CD8-positive, alpha-beta memory T cell (primary cell): ENCODE measurements at places on chromosomes 3 and 15.
A peak's percentile ranks its signal among the peaks of the same experiment; 100 is the strongest.

DNA sequence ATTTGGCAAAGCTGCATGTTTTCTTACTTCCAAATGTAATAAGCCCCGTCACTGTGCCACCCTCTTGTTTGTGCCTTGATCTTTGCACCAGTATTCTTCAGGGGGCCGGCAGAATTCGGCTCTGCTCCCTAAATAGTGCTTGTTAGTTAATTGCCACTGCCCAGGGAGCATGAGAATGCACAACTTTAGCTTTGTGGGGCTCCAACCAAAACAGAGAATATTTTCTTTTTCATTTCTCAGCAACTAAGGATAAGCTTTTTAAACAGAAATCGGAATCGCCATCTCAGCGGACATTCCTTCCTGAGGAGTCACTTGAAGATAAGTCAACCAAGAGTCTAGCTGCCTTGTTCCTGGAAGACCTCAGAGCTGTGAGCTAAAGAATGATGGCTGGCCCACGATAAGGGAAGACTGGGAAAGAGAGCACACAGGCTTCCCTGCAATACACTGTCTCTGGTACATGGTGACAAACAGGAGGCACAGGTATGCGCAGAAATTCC lies 106.0 kb downstream of the LRIG1 start:
- H3K27ac ChIP-seq = no peak overlapping the region
- H3K36me3 ChIP-seq = peaks cover 7% of the 10 kb centered on the region
- H3K27me3 ChIP-seq = no peaks in the 10 kb centered on the region

- no peak overlapping the region for H3K27ac ChIP-seq
- H3K27me3 ChIP-seq = no peaks in the 10 kb centered on the region
- no peak for DNase-seq
- no peaks in the 10 kb centered on the region for H3K36me3 ChIP-seq
- H3K4me3 ChIP-seq = no peak overlapping the region
Observed at GRCh38 chr15:60420203-60420716, 22.5 kb upstream of the ANXA2 start.

GRCh38 chr3:162601101-162601670 lies 1104.6 kb downstream of the OTOL1 start:
- no peak overlapping the region for H3K27ac ChIP-seq
- DNase-seq = no peak
- no peaks in the 10 kb centered on the region for H3K4me1 ChIP-seq
- no peak overlapping the region for H3K4me3 ChIP-seq
- no peaks in the 10 kb centered on the region for H3K36me3 ChIP-seq

GRCh38 chr15:76274226-76274625 lies 37.0 kb downstream of the ETFA start:
- no peak overlapping the region for H3K27ac ChIP-seq
- H3K4me1 ChIP-seq = no peaks in the 10 kb centered on the region
- no peaks in the 10 kb centered on the region for H3K27me3 ChIP-seq
- H3K36me3 ChIP-seq = peaks cover 22% of the 10 kb centered on the region

DNA sequence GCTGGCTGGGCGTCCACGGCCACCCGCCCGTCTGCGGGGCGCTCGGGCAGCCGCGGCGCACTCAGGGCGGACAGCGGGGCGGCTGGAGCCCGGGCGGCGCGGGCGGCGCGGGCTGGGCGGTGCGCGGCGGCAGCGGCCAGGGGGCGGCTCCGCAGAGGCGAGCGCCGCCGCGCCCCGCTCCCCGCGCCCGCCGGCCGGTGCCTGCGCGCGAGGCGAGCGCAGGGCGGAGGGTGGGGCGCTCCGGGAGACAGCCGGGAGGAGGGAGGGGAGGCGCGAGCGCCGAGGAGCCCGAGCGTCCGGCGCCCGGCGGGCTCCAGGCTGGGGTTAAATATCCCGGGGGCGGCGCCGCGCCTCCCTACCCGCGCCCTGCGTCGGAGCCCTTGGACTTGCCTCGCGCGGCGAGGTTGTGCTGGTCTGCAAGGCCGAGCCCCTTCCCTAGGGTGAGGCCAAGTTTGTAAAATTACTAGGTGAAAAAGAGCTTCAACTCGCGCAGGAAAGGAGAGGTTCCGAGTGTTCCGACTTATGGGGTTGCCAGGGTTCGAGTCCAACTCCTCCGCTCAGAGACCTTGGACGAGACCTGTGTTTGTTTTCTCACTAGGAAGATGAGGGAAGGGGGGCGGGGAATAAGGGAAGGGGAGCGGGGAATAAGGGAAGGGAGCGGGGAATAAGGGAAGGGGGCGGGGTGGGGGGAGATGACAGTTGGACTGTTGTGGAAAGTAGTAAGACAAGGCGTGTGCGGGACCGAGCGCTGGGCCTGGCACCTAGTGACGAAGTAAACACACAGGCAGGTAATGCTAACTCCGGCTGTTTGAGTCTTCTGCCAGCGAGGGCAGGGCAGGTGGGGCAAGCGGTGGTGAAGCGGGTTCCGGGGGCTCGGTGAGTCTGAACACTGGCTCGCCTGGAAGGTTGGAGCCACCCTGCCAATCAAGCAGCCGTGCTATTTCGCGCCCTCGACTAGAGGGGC lies at the start of gene TNFAIP8L3:
Gene TNFAIP8L3, minus strand, starts transcription at position 301 of the 964 bp plus-strand sequence. CDS start 311 bp downstream, outside the sequence.
- no peak within 1 kb of the TSS for H3K4me3 ChIP-seq
- no peak within 1 kb of the TSS for H3K27ac ChIP-seq
- no peak for DNase-seq
- H3K27me3 ChIP-seq = peaks cover 17% of the 10 kb centered on the region
- no peaks in the 10 kb centered on the region for H3K4me1 ChIP-seq

GRCh38 chr3:190301591-190301990 lies 20.7 kb downstream of the CLDN1 start:
- no peak for DNase-seq
- H3K27me3 ChIP-seq = no peaks in the 10 kb centered on the region
- no peak overlapping the region for H3K27ac ChIP-seq
- H3K4me3 ChIP-seq = no peak overlapping the region
- no peaks in the 10 kb centered on the region for H3K36me3 ChIP-seq

DNA sequence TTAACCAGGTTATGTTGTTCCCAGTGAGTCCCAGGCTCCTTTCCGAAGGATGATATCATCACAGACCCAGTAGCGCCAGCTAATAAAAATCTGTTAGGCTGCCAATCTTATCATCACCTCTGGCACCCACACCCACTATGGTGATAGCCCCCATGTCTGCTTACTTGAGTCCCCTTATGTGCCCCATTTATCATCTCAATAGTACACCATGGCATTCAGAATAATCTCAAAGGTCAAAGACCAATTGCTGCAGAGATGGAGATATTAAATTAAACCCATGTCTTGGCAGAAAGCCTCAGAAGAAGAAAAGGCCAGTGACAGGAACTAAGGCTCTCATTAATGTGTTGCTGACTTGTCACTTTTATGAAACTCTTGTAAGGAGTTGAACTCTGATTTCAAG lies 32.8 kb downstream of the CPNE4 start:
- no peak overlapping the region for H3K27ac ChIP-seq
- no peaks in the 10 kb centered on the region for H3K36me3 ChIP-seq

DNA sequence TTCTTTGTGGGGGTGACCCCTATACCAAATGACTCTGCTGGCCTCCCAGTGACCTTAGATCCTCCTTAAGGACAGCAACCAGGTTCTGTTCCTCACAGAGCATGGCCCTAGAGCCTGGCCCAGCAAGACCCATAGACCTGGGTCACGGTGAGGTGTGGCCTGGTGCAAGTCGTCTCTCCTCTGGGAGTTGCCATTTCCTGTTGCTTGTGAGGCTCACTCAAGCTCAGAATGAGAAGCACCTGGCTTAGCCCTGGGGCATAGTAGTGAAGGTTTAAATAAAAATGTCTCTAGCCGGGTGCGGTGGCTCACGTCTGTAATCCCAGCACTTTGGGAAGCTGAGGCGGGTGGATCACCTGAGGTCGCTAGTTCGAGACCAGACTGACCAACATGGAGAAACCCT lies 131.3 kb downstream of the SMAD6 start:
- no peaks in the 10 kb centered on the region for H3K27me3 ChIP-seq
- H3K36me3 ChIP-seq = no peaks in the 10 kb centered on the region
- H3K27ac ChIP-seq = no peak overlapping the region
- DNase-seq = no peak
- no peaks in the 10 kb centered on the region for H3K4me1 ChIP-seq
- H3K4me3 ChIP-seq = no peak overlapping the region

GRCh38 chr3:169034401-169034800 lies 629.1 kb downstream of the MECOM start:
- no peak overlapping the region for H3K27ac ChIP-seq
- no peak for DNase-seq

- no peaks in the 10 kb centered on the region for H3K27me3 ChIP-seq
- no peak overlapping the region for H3K4me3 ChIP-seq
- no peaks in the 10 kb centered on the region for H3K4me1 ChIP-seq
Observed at GRCh38 chr15:42504631-42505030, 9.2 kb downstream of the SNAP23 start.

GRCh38 chr15:65259367-65259797 lies 27.3 kb downstream of the PARP16 start:
- peaks cover 39% of the 10 kb centered on the region for H3K36me3 ChIP-seq
- no peak overlapping the region for H3K27ac ChIP-seq
- no peak for DNase-seq
- no peaks in the 10 kb centered on the region for H3K27me3 ChIP-seq

DNA sequence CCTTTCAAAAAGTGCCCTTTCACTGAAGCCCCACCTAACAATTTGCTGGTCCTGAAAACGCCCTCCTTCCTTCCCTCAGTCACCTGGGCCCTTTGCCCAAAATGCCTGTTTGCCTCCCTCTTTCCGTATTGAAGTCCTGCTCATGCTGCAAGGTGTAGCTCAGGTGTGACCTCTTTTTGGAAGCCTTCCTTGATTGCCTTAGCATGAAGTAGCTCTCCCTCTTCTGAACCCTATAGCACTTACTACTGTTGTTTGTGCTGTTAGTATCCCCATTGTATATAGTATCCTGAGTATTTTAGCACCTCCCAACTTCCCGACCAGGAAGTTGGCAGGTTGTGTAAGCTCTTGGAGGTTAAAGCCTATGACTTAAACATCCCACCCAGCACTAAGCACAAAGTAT lies 1.7 kb downstream of the PLS1 start:
- DNase-seq = no peak
- H3K27me3 ChIP-seq = no peaks in the 10 kb centered on the region
- H3K4me1 ChIP-seq = no peaks in the 10 kb centered on the region

DNA sequence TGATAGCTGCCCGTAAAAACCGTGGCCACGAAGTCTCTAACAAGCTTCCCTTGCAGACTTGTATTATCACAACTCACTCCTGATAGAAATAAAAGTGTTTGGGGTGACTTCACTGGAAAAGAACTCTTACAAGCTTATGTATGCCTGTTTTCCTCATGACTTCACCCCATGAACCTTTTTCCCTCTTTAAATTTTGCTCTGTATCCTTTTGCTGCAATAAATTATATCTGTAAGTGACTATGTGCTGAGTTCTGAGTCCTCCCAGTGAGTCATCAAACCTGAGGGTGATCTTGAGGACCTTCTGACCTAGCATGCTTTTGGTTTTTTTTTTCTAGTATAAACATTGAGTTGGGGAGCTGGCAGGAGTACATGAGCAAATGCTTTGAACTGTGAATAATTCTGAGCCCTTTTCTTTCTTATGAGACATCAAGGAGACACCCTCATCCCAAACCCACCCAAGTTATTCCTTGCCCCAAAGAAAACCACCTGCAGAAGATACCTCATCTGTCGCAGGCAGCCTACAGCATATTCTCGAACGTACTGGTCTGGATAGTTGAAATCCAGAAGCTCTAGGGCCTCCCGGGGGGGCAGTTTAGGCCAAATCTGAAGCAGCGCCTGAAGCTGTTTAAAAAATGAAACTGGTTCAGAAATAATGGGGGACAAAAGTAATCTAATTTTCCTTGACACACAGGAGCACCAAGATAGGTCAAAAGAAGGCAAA lies 85.9 kb downstream of the FAIM start:
- H3K27ac ChIP-seq = peak overlapping the region; percentile 33
- H3K4me1 ChIP-seq = no peaks in the 10 kb centered on the region
- H3K27me3 ChIP-seq = no peaks in the 10 kb centered on the region
- DNase-seq = no peak
- peaks cover 8% of the 10 kb centered on the region for H3K36me3 ChIP-seq

DNA sequence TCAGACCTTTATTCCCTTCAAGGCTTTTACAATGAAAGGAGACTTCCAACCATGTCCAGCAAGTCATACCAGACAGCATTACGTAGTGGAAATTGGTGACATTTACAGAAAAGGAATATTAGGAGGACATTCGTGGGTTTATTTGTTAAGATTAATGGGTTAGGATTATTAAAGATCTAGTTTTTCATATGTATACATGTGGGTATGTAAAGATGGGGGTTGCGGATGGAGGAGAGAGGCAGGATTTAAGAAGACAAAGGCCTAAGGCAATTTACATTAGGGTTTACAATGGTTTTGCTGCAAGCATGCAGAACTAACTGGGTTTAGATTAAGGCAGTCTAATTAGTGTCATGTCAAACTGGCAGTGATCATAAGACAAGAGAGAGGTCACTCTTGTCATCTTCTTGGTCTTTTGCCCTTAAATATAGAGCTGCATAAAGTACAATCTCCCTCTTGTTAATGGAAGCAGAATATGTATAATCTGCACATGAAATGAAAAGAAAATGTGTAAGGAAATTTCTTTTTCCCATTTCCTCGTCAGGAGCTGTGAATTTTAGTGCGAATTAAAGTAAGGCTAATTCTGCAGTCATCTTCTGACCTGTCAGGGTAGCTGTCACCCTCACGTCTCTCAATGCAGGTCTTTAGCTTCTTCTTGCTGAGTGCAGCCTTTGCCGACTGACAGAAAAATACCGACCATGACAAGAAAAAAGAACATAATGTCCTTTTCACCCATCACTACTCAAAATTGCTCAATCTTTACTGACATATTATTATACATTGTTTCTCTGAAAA lies 258.9 kb upstream of the MEIS2 start:
- H3K27ac ChIP-seq = no peak overlapping the region
- DNase-seq = no peak
- no peaks in the 10 kb centered on the region for H3K36me3 ChIP-seq
- H3K4me1 ChIP-seq = no peaks in the 10 kb centered on the region
- no peaks in the 10 kb centered on the region for H3K27me3 ChIP-seq

DNA sequence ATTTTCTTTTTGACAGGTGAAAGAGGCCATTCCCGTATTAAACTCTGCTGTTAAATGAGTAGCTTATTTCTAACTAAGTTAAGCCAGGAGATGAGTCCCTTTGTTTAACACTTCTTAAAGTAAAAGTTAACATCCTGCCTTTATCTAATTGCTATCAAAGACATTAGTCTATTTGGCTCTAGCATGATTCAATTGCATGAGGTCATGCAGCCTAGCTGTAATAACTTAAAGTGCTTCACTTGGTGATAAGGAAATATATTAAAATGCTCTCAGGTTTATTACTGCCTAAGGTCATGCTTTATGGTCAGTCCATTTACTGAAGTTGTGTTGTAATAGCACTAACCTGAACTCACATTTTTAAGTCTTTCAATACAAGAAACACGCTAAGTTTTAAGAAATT lies 82.3 kb upstream of the MLF1 start:
- no peaks in the 10 kb centered on the region for H3K4me1 ChIP-seq
- no peaks in the 10 kb centered on the region for H3K36me3 ChIP-seq
- no peak overlapping the region for H3K27ac ChIP-seq
- no peaks in the 10 kb centered on the region for H3K27me3 ChIP-seq
- DNase-seq = no peak

DNA sequence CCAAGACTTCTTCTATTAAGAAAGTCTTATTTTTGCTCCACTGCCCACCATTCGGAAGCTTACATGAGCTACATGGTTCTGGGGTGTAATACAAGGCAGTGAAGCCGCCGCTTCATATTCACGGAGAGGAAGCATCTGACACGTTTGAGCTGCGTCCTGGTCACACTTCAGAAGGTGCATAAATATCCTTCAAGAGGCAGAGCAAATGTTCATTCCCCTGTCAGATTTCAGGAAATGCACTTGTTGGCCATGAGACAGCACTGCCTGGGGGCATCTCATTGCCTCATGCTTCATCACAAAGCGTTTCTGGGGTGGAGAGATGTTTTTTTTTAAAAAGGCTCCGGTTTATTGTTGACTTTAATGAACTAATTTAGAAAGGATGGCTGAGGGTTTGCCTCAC lies 119.9 kb downstream of the CADPS start:
- H3K27me3 ChIP-seq = no peaks in the 10 kb centered on the region
- no peak for DNase-seq
- no peak overlapping the region for H3K27ac ChIP-seq
- H3K4me1 ChIP-seq = no peaks in the 10 kb centered on the region
- no peak overlapping the region for H3K4me3 ChIP-seq
